MV-4-11 (cell line): ENCODE measurements at places on chromosomes 12 and 14.
A peak's percentile ranks its signal among the peaks of the same experiment; 100 is the strongest.

- DNase-seq = no peak
These were observed 604 bp upstream of the MAGOHB start for GRCh38 chr12:10614056-10614370.

- peak; percentile 76 for DNase-seq
These were observed at the start of gene ACRBP for GRCh38 chr12:6647083-6647604. TSS of gene ACRBP (minus strand) at chr12:6647432. CDS start at chr12:6647366, 66 bp downstream.

DNA sequence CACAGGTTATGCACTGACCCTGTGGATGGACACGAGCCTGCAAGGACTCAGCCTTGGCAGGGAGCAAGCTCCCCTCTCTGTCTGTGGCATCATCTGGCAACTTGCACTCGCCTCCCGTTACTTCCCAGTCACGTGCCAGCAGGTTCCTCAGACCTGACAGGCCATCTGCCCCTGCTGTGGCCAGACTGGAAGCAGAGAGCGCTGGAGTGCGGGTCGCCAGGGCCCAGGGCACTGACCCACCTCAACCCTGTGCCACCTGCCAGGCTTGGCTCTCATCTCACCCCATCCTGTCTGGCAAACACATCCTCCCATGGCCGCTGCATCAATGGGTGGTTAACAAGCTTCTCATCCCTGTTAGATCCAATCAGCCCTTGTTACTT is 28.4 kb downstream of the SLC6A12 start:
- DNase-seq = no peak

- DNase-seq = no peak
These were observed 93.4 kb upstream of the NCOR2 start for GRCh38 chr12:124660851-124661250.

- no peak for DNase-seq
These were observed 772.5 kb upstream of the ALG10B start for GRCh38 chr12:37543966-37544668.

DNA sequence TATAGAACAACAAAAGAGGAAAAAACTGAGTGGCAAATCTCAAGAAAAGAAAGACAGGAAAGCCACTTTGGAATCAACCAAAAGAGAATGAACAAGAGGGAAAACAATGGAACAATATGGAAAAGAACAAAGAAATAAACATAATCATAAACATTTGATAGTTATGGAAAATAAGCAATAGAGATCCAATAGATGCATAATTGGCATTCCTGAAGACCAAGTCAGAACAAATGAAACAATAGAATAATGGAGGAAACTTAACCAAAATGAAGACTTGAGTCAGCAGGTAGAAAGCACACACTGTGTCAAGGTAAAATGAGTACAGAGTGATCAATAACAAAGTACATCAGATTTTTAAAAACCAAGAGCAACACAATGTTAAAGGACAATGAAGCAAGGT is 10.1 kb upstream of the RPS6KA5 start:
- no peak for DNase-seq

- no peak for DNase-seq
These were observed 64.9 kb upstream of the DICER1 start for GRCh38 chr14:95222151-95222631.

GRCh38 chr12:46005151-46005797 is 14.9 kb upstream of the SCAF11 start:
- DNase-seq = no peak

- no peak for DNase-seq
These were observed 296.1 kb upstream of the SYT1 start for GRCh38 chr12:78568321-78569020.

DNA sequence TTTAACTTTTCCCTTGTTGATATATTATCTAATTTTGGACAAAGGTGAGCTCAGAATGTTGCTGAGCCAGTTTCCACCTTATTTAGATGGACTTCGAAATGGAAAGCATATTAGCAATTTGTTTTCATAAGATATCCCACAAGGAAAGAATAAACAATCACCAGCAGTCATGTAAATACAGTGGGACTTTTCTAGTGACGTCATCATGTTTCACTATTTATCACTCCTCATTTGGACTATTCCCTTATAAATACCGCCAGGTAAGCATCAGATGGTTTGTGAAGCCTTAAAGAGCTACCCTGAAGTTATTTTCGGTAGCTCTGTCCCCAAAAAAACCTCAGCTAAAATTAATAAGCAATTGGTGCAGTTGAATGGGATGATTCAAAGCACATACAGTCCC is 110.7 kb downstream of the PTPRR start:
- no peak for DNase-seq

GRCh38 chr12:123858176-123858575 is 96.1 kb downstream of the DNAH10 start:
- DNase-seq = no peak

DNA sequence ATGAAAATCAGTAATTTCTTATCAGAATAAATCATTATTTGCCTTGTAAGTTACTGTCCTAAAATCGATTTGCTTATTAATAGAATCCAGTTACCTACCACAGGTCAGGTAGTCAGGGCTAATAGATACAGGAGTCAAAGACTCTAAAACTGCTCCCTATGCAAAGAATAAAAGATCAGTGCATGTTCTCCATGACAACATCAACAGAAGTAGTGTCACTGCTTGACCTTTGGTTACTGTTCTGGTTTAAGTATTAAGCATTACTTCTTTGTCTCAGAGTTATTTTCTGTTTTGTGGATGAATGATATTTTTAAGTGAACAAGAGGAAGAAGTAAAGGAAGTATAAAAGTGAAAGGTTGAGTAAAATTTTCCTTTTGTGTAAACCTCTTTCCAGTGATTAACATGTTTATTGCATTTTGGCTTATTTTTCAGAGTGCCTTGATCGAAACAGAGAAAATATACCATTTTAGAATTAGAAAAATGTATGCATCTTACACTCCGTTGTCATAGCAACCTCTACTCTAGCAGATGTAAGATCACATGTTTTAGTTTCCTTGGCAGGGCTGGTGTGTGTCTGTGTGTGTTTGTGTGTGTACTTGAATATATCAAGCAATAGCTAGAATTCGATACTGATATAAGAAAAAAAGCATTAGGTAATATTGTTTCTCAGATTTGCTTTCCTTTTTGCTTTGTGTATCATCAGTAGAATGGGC is 44.7 kb downstream of the ABCD2 start:
- DNase-seq = no peak

- DNase-seq = no peak
These were observed 473.5 kb downstream of the PRKD1 start for GRCh38 chr14:29454026-29454693.

GRCh38 chr14:28656704-28657255 is 109.8 kb upstream of the FOXG1 start:
- DNase-seq = no peak

DNA sequence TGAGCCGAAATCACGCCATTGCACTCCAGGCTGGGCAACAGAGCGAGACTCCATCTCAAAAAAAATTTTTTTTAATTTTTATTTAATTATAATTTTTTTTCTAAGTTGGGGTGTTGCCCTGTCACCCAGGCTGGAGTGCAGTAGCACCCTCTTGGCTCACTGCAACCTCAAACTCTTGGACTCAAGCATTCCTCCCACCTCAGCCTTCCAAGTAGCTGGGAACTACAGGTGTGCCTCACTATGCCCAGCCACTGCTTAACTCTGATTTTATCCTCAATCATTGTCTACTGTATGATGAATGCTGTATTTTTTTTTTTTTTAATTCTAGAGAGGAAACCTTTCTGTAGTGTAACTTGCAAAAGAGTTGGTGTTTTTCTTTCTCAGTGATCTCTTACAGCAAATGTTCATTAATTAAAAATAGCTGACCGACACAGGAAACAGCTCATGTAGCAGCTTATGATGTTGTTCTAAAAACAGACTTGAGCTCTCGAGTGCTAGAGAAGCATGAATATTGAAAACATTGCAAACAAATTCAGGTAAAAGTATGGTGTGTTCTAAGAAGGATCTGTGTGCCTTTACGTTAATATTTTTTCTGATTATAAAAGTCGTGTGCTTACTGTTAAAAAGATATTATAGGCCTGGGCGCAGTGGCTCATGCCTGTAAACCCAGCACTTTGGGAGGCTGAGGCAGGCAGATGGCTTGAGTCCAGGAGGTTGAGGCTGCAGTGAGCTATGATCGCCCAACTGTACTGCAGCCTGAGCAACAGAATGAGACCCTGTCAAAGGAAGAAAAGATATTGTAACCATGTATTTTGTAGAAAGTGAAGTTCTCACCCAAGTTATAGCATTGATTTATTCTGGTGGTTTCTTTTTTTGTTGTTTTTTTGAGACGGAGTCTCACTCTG is 68.9 kb downstream of the FGD4 start:
- no peak for DNase-seq

DNA sequence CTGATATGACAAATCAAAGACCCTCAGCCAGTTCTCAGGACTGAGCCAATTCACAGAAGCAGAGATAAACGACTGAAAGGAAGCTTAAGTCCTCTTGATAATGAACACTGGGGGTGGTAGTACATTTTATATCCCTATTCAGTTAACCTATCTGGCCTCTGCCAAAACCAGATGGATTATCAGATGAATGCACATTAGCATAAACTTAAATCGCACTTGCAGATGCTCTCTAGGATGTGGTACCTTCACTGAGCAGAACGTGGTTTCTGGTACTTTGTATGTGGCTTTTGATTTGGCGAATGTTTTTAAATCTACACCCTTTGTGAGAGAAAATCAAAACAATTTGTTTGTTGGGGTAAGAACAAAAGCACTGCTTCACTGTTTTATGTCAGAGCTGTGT is 21.1 kb upstream of the TAS2R14 start:
- DNase-seq = no peak

DNA sequence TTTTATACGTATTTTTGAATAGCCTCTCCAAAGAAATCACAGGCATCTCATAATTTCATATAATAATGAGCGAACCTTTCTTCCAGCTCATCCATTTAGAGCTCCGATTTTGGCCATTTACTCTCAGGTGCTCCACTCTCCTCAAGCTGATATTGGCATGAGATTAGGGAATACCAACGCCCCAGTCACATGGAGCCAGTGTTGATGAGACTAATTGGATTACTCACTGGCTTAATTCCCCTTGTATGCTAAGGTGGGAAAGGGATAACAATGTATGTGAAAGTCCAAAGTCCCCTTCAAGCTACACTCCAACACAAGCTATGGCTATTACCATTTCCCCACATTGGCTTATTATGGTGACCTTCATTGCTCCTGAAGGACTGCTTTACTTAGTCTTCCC is 76.6 kb upstream of the NAV3 start:
- no peak for DNase-seq

GRCh38 chr14:56491299-56492285 is 88.0 kb upstream of the TMEM260 start:
- peak; percentile 16 for DNase-seq
